ENCODE measurements at places on chromosomes 1 and 21.

GRCh38 chr1:110214454-110215404, 4.6 kb downstream of the KCNC4 start:
- DNase-seq = peak; percentile 70

DNA sequence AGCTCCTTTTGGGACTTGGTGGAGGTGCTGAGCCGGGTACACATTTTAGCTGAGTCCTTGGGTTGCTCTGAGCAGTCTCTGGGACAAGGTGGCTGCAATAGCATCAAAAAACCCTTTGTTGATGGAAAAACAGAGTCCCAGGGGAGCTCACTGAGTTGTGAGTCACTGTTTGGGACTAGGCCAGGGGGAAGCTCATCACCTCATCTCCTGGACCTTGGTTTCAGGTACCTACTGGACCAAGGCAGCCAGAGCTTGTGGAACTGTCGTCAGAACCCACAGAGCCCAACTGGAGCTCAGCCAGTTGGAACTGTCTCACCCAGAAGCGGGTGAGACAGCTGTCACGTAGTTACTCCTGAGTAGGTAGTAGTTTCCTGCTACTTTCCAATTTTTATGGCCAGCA, 146.7 kb downstream of the HLX start:
- DNase-seq = no peak

GRCh38 chr1:182897696-182898095, 55.3 kb downstream of the SHCBP1L start:
- no peak for DNase-seq

- no peak for DNase-seq
These were observed 491 bp downstream of the PER3 start for GRCh38 chr1:7784492-7785071.

- DNase-seq = no peak
These were observed 7.6 kb downstream of the NSL1 start for GRCh38 chr1:212783976-212784375.

DNA sequence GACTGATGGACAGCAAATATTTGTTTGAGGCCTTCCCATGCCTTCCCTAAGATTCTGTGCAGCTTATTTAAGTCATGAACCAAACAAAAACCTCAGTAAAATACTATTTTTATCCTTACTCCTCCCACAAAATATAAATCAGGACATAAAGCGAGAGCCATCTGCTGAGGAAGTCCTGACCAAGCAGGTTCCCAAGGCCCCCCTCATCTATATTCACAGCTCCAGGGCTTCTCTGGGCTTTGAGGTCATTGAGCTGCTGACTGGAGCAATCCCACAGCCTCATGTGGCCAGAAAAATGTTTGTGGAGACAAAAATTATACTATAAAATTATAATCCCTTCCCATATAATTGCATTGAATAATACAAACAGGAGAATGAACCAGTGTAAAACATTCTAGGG, 846.2 kb downstream of the ADGRL2 start:
- DNase-seq = no peak

DNA sequence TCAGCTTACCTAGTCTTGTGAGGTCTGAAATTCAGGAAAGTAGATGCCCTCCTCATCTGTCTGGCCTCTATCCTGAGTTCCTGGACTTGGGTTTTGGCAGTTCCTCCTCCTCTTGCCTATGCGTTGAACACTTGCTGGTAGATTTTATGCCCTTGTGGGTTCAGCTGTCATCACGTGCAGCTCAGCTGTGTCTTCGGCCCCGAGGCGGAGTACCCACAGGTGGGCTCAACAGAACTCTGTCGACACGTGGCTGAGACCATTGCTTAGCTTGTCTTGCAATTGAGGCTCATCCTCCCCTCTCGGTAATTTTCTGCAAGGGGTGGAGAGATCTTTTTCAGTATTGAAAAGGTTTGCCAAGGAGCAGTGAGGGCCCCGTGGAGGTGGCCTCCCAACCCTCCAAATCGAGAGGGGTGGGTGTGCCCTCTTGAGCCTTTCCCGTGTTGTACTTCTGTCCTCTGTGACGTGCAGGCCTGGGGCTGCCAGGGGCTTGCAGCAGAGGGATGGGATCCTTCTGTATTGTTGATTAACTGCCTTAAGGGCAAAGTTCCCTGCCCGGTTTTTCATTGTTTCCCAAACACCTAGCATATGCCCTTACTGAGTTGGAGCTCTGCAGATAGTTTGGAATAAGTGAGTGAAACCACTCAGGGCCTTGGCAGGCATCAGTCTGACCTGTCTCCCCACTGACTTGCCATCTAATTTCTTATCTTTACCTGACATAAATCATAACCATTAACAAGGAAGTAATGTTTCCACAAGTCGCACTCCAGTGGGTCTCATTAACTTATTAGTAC, 2.9 kb downstream of the CENPS start:
- no peak for DNase-seq

GRCh38 chr1:87950369-87950768, 621.7 kb downstream of the LMO4 start:
- DNase-seq = no peak

DNA sequence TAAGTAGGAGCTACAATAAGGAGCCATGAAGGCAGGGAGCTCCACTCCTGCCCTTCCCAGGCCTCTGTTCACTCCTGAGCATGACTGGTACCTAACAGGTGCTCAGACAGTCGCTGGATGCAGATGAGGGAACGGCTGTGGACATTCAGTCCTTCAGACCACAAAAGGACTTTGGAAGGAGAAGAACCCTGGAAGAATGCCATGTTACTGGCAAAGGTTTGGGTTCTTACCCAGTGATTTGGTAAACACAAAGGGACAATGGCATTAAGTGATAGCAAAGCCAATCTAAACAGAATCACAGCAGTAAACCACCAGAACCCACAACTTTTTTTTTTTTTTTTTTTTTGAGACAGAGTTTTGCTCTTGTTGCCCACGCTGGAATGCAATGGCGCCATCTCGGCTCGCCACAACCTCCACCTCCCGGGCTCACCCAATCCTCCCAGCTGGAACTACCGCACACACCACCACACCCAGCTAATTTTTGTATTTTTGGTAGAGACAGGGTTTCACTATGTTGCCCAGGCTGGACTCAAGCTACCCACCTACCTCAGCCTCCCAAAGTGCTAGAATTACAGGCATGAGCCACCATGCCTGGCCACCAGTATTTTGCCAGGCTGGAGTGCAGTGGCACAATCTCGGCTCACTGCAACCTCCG, 7.5 kb upstream of the CBR3 start:
- DNase-seq = no peak

- no peak for DNase-seq
These were observed 85.1 kb downstream of the NIBAN1 start for GRCh38 chr1:184889166-184889565.

DNA sequence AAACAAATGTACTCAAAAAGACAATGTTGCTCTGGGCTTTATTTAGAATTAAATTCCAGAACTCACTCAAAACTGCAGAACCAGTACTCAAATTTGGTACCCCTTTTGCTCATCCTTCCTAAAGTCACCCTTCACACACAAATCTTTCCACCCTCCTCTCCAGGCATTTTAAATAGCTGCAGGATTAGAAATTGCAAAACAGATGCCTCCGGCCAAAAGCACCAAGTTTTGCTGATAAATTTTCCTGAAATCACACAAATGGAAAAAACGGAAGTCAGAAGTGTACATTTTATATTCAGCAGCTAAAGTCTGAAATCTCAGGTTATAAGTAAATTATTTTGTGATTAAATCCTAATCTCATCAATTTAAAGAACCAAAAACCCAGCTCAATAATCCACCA, 147.0 kb downstream of the NRIP1 start:
- DNase-seq = no peak

DNA sequence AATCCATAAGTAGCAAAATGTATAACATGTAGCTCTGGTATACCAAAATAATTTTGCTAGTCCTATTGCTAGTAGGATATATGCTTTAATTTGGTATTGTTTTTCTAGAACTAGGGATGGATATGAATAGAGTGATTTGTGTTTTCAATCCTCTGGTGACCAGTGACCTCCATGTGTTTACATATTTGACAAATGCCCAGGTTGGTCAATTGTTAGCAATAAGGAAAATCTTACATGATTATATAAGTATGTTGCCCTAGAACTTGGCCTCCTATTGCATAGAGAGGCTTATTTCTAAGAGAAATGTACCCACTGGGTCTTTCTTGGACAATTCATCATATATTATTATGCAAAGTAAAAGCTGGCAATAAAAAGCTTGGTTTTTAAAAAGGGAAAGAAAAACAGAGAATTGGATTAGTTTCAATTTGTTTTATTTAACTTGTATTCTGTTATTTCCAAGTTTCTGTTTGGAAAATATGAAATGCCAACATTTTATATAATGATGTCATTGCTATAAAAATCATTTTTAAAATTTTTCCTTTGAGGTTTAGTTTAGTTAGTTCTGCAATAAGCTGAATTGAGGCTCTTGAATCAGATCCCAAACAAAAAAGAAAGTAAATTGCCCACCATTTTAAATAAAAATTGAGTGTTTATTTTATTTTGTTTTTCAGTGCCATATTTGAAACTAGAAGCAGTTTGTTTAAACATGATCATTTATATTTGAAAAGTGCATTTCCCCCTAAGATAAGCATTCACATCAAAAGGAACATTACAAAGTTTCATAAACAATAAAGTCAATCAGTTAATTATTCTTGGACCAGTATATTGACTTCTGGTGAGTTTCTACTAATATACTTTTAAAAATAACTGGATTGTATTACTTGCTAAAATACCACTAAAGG, 210.9 kb downstream of the ZC3H11B start:
- DNase-seq = no peak

DNA sequence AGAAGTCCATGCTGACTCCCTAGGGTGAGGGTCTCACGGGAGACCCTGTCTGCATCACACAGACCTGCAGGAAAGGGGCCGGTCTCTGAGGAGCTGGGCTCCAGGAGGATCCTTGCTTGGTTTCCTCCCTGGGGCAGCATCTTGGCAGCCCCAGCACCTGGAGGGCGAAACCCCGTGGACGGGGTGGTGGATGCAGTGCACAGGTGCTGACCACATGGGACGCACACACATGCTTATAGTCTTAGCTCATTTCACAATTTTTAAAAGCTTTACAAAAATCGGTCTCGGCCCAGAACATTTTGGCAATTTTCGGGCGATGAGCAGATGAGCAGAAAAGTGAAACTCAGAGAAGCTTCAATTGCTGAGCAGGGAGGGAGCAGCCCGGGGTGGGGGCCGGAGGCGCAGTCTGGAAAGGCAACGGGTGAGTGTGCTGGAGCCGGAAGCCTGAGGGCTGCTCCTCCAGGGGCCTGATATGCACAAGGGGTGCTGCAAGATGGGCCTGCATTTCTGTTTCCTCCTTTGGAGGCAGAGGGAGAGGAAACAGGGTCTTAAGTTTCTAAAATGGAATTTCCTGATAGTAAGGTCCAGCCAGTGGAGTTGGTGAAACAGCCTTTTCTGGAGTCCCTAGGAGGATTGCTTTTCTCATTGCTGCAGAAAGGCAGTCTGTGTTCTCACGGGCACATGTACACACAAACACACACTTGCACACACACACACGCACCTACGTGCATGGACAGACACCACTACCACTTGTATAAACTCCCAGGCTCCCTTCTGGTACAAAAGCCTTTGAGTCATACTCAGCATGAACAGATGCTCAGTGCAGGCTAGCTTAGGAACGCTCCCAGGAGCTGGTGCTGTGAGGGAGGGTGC, 60.6 kb downstream of the SCCPDH start:
- no peak for DNase-seq

DNA sequence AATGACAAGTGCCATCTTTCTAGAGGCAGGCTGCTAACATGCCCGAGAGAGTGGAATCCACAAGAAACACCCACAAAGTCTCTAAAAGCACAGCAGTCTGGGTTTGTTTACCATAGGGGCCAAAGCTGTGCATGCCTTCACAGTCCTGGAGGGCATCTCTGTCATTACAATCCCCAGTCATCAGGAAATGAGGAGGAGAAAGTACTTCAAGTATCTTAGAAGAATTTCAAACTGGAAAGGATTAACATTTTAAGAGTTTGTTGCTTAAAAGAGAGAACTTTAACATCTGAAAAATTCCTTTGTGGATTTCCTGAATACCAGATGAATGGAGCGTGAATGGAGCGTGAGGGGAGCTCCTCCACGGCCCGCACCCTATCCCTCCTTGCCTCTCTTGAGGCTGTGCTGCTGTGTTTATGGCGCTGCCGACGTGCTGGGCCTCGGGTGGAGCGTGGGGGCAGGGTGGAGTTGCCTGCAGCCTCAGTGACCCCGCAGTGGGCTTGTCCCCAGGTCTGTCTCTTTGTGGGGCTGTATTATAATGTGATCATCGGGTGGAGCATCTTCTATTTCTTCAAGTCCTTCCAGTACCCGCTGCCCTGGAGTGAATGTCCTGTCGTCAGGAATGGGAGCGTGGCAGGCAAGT, 23.3 kb downstream of the SLC6A17 start:
- no peak for DNase-seq

- no peak for DNase-seq
These were observed 153.7 kb downstream of the HHIPL2 start for GRCh38 chr1:222394224-222394623.

GRCh38 chr1:189983166-189983890, 494.3 kb downstream of the BRINP3 start:
- peak; percentile 23 for DNase-seq

GRCh38 chr1:164565357-164565756, 6.4 kb downstream of the PBX1 start:
- DNase-seq = no peak

DNA sequence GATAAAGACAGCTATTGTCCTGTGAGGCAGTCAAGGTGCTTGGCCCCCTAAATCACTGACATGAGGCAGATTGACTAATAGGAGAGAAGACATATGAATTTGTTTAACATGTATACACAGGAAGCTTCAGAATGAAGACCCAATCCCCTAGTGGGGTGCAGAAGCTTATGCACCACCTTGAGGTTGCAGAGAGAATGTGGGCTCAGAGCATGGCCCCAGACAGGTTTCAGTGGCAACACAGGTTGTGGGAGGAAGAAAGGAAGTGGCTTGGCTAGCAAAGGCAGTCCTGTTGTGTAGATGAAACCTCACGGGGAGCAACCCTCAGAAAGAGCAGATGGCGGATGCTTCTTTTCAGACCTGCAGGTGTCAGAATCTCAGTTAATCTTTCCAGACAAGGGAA, 37.0 kb upstream of the PARP1 start:
- DNase-seq = no peak

- DNase-seq = no peak
These were observed 9.3 kb upstream of the HES5 start for GRCh38 chr1:2539312-2539907.

GRCh38 chr1:34970220-34970735, 14.9 kb downstream of the TMEM35B start:
- DNase-seq = no peak

DNA sequence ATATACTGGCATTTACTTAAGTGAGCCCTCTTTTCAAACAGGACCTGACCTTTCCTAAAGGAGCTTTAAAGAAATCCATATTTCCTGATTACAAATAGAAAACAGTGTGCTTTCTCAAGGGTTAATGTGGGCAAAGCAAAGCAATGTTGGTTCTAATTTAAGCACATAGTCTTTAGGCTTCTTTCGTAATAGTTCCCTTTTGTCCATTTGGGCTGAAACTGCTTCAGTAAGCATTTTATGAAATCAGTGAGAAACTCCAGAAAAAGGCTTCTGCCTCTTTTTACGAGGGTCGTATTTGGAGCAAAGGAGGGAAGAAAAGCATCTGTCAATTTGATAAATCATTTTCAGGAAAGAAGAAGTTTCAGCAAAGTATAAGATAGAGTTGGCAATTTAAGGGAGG, 331.2 kb downstream of the KIF26B start:
- no peak for DNase-seq

- DNase-seq = no peak
These were observed 43.3 kb downstream of the SIPA1L2 start for GRCh38 chr1:232586679-232587078.
